ENCODE measurements at places on chromosomes 7 and 10. TPM values are rescaled to one million over a fixed set of nuclear protein-coding genes. Genes with fewer than 3 reads are reported as not detected.
A peak's percentile ranks its signal among the peaks of the same experiment; 100 is the strongest.

Gene C10orf67
- under 0.01 TPM for total RNA-seq

GRCh38 chr7:81267508-81267907 lies 348.7 kb upstream of the SEMA3C start:
- no peak overlapping the region for H3K27ac ChIP-seq
- no peaks in the 10 kb centered on the region for H3K4me1 ChIP-seq
- H3K36me3 ChIP-seq: no peaks in the 10 kb centered on the region
- no peaks in the 10 kb centered on the region for H3K27me3 ChIP-seq
- peak; percentile 85 for DNase-seq

Gene JCAD
- total RNA-seq: 27.1 TPM

GRCh38 chr7:135943134-135943879 lies 33.9 kb downstream of the MTPN start:
- DNase-seq: no peak
- no peaks in the 10 kb centered on the region for H3K4me1 ChIP-seq
- H3K4me3 ChIP-seq: no peak overlapping the region
- H3K27me3 ChIP-seq: no peaks in the 10 kb centered on the region

GRCh38 chr7:152355474-152356057 lies 80.2 kb downstream of the KMT2C start:
- no peaks in the 10 kb centered on the region for H3K36me3 ChIP-seq
- no peaks in the 10 kb centered on the region for H3K27me3 ChIP-seq
- DNase-seq: no peak

DNA sequence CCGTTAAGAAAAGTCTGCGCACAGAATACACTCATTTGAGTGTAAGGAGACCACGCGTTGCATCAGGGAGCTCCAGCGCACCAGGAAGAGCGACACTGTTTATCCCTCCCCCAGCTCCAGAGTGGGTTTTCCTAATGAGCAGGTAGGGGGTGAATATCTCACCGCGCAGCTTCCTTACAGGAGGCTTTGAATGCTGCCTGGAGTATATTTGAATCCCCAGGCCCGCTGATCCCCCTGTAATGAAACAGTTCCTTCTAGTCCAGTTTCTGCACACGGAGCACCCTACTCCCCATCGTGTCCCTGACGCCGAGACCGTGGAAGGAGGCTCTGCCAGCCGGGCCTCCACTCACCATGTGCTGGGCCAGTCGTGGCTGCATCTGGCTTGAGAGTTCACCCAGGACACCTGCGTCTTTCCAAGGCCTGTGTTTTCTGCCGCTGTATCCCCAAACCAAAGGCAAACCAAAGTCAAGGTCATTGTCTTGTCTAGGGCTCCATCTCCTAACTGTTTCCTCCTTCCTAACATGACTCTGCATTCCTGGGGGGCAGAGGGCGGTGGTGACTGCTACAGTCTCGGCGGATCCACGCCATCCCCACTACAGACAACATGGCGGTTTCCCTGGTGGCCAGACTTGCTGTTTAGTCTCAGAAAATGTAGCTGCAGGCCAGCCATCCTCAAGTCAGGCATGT lies 167.8 kb downstream of the USP6NL start:
- no peak for DNase-seq
- peaks cover 7% of the 10 kb centered on the region for H3K27me3 ChIP-seq
- H3K27ac ChIP-seq: no peak overlapping the region
- H3K4me3 ChIP-seq: no peak overlapping the region
- H3K4me1 ChIP-seq: no peaks in the 10 kb centered on the region

DNA sequence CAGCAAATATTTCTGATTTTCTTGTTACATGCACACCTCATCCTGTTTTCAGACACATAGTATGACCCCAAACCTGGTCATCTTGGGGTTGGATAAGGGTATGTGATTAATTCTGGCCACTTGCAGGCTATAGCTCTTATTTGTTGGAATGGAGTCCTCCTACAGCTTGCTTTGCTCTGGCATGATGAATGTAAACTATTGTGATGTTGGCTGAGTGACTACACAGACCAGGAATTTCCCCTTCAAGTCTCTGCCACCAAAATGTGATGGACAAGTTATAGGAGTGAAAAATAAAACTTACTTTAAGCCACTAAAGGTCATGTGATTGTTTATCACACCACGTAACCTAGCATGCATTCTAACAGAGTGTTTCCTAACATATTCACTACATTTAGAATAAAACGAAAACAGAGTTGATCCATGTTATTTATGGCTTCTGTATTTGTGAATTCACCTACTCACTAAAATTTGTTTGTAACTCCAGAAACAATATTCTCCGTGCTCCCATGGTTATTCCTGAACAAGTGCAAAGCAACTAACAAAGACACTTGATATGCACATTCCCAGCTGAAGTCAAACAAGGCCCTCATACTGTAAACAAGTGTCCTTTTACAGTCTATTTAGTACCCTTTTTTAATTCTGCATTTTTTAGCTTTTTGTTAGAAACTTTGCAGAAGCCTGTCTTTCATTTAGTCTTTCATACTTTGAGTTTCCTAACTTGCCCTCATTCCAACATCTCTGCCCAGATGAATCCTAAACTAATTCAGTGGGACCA lies 599.2 kb upstream of the PCDH15 start:
- DNase-seq: peak; percentile 56
- H3K4me1 ChIP-seq: no peaks in the 10 kb centered on the region
- no peaks in the 10 kb centered on the region for H3K36me3 ChIP-seq
- H3K4me3 ChIP-seq: no peak overlapping the region

Gene PLEKHS1
- total RNA-seq: not detected

DNA sequence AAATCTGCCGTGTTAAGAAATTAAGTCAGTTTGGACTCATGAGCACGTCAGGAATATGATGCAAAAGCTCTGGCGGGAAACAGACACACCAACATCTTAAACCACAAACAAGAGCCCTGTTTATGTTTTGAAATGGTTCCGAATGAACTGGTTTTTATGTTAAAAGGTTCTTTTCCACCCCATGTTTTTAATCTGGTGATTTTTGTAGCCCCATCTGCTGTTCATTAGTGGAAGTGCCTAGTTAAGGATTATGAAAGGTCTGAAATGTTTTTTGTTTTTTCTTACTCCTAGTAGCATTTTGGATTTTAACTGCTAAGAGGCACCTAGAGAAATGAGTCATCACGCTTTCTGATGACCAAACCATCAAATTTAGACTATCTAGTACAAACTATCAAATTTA lies 404.1 kb upstream of the MKI67 start:
- no peaks in the 10 kb centered on the region for H3K36me3 ChIP-seq
- H3K4me3 ChIP-seq: no peak overlapping the region
- no peaks in the 10 kb centered on the region for H3K27me3 ChIP-seq
- no peak for DNase-seq
- no peaks in the 10 kb centered on the region for H3K4me1 ChIP-seq

Gene ADAMTS14
- 1.8 TPM for total RNA-seq

Data from fibroblast of lung (primary cell).